Neural progenitor cell (in vitro differentiated cells): ENCODE measurements at places on chromosomes 7 and 10. TPM values are rescaled to one million over a fixed set of nuclear protein-coding genes. Genes with fewer than 3 reads are reported as not detected.

GRCh38 chr10:130894471-130894870, 417.1 kb downstream of the TCERG1L start:
- DNase-seq, result no peak

Gene GNAI1
- total RNA-seq, result 56.9 and 91.3 TPM in 2 replicates

Gene FFAR4
- 0.04 and 0.06 TPM in 2 replicates for total RNA-seq

Gene TMEM225B
- 0.53 TPM in 1 of 2 replicates, not detected in the other for total RNA-seq

DNA sequence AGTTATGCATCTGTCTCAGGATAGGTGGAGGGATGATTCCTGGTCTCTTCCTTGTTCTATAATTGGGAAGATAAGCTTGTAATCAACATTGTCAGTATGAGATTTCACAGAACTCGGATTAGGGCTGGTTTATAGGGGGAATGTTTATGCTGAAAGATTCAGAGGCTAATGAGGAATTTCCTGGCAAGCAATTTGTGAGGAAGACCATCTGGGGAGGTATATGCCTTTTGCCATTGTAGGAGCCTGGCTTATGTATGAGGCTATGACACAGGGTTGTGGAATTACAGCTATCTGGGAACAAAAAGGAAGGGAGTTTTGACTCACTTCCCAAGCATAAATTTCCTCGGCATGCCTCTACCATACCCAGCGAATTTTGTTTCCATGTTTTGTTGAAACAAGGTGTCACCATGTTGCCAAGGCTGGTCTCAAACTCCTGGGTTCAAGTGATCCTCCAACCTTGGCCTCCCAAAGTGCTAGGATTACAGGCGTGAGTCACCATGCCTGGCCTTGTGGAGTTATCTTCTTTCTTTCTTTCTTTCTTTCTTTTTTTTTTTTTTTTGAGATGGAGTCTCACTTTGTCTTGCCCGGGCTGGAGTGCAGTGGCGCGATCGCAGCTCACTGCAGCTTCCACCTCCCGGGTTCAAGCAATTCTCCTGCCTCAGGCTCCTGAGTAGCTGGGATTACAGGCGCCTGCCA, 1.6 kb upstream of the COPS6 start:
- DNase-seq, result no peak

DNA sequence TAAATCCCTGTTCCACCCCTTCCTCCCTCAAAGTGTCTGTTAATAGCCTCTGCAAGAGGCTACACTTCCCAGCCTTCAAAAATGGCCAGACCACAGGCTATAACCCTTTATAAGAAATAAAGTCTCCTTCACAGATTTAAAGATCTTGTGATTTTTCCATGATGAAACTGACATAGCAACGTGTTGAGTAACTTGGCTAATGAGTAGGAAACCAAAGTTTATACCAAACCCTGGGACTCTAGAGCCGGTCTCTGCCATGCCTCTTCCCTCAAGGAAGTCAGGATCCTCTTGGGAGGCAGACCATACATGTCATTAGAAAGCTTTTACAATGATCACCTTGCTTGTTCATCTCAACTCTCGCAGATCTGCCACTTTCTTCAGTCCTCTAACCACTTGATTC, 44.4 kb downstream of the GRM8 start:
- DNase-seq, result no peak

DNA sequence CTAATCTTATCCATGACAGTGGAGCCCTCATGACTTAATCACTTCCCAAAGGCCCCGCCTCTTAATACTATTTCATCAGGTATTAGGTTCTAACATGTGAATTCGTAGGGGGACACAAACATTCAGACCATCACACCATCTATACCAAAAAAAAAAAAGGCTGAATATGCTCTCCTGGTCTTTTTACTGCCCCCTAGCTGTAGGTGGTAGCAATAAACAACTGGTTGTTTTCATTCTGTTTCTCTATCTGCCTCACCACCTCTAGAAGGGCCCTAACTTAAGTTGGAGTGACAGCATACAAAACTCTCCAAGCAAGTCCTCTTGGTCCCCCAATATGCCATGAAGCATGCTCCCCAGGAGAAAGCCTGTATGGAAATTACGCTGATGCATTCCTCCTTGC, 94.1 kb downstream of the GRM8 start:
- peak; percentile 52 for DNase-seq

DNA sequence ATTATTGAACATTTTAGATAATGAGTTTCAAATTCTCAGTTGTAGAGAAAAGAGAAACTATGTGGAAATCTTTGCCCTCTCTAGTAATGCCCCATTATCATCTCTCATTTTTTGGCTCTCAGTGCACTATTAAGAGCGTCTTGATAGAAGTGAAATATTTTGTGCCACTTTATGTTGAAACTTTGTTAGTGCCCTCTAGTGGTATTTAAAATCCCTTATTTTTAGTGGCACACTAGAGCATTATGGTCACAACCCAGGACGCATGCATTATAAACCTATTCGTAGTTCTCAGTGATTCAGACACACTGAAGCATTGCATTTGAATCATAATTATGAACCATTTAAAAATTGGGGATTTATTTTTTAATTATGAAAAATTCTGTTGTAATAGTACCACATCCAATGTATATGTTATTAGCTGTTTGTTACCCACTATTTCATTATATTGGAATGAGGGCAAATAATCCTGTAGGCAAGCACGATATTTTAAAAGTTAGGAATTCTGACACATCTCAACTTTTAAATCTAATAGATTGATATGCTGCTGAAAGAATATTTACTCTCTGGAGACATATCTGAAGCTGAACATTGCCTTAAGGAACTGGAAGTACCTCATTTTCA, 21.9 kb downstream of the PDCD4 start:
- peak; percentile 48 for DNase-seq

DNA sequence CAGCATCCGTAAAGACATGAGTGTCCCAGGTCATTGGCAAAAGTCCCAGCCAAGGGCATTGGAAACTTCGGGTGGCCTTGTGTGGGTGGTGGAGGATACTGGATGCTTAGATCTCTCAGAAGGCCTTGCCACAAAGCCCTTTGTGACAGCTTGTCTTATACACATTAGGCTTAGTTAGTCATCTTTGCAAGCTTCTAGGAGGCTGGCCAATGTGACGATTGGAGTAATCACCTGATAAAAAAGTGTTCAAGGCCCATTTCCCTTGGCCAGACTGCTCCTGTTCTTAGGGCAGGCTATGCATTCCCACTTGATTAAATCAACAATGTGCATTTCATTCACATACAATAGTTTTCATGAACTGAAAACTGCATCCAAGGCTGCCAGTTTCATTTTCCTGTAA, 26.9 kb downstream of the NPS start:
- no peak for DNase-seq

DNA sequence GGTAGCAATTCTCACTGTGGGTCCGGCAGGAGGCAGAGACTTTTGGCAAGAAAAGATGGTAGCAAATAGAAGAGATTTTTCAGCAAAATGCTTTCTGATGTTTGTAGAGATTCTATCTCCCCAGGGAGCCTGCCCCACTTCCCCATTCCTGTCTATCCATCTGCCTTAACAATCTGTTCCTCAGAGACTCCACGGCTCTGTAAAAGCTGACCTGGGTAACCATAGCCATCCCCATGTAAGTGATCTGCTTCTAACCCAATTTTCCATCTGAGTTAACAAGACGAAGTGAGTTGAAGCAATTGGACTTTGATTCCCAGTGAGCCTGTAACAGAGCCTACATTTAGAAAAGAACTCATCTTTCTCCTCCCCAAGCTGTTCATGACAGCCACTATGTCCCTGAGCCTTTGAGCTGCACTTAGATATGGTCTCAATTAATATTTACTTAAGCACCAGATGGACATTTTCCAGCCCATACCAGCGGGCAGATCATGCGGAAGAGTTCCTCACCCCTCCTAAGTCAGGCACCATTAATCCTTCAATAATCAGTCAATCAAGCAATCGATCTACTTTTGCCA, 896.1 kb downstream of the CCSER2 start:
- DNase-seq, result no peak

GRCh38 chr7:135729230-135729629, 1.2 kb upstream of the SLC13A4 start:
- no peak for DNase-seq

DNA sequence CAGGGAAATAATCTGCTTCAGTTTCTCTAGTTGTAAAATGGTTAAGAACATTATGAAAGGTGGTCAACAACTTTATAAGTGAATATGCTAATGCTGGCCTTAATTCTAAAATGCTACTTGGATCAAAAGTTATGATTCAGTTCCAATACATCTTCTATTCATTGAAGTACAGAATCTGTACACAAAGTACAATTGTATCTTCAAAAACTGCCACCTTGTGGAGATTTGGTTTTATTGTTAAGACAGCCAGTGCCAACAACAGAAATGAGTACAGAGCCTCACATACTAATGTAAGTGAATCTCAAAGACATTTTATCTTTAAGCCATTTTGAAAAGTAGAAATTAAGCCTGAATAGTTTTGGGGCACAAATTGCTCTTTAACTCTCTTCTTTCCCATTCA, 194.0 kb downstream of the CFTR start:
- DNase-seq, result no peak

DNA sequence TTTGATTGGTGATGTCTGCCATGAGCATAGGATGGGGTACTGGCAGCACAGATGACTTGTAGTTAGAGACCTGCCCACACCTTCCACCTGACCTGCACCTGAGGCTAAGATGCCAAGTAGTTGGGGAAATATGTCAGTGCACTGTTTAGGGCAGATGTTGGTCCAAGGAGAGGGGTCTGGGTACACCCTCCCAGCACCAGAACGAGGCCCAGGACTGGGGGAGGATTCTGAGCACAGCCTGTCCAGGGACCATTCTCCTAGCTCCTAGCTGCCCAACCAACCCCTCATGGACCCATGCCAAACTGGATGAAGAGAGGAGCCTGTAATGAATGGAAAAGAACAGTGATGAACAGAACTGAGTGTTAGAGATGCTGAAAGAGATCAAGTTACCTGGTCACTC, 28.0 kb downstream of the FRMPD2 start:
- DNase-seq, result no peak

DNA sequence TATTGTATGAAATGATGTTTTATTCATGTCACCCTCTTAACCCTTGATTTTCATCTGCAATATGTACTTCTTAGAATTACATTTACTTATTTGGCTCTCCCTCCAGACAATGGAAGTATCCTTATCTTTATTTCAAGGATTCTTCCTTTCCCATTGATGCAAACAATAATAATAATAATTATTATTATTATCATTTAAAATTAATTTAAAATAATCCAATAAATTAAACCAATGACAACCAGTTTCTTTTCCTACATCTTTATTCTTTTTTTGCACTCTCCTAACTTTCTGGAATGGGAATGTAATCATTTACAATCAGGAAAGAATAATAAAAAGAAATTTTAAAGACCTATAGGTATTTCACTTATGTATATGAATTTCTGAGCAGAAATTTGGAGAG, 504.4 kb downstream of the INHBA start:
- no peak for DNase-seq

- no peak for DNase-seq
These were observed 158.0 kb downstream of the CREB5 start for GRCh38 chr7:28570113-28570969.

- no peak for DNase-seq
These were observed 1027.8 kb upstream of the PHF14 start for GRCh38 chr7:9945857-9946256.

GRCh38 chr10:12980102-12980661, 21.3 kb downstream of the CCDC3 start:
- no peak for DNase-seq

DNA sequence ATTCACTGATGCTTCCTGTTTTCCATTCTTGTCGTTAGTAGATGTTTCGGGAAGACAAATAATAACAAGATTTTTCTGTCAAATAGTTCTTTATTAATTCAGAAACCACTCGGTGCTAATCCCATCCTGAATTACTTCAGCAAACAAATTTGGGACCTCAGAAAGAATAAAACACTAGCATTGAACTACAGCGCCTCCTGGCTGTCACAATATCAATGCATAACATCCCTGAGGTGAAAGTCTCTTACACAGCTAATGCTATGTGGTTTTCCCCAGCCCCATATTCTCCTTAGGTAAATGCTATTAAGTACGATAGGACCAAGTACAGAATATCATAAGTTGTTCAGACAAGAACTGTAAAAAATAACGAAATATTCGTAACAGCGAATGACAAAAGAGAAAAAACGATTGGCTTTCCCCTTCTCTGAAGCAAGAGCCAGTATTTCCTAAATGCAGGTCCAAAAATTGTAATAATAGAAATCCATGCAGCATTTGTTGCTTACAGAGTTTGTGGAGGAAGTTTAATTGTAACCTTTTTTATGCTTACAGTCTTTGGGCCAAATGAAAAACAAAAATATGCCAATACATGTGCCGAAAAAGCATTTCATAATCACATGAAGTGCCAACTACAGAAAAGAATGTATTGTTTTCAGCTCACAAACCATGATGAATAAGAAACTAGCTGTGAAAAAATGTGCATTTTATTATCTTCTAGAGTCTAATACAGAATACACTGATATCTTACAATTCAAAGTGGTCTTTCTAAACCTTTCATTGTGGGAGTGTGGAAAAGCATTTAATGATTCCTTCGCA, 47.3 kb downstream of the MYPN start:
- DNase-seq, result peak; percentile 62
